ENCODE measurements at places on chromosomes 2 and 18.

- no peak for DNase-seq
These were observed 83.5 kb upstream of the CPO start for GRCh38 chr2:206855585-206856433.

DNA sequence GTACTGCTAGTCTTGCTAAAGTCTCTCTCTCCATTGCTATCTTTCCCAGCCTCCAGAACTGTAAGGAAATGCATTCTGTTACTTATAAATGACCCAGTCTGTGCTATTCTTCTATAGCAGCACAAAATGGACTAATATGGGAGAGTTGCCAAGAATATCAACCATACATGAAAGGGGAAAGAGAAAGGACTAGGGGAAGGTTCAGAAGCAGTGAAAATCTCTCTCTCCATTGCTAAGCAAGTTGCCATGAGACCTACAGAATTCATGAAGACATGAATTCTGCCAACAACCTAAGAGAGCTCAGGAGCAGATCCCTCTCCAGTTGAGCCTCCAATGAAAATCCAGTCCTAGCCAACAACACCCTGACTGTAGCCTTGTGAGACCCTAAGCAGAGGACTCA, 3.6 kb upstream of the TRABD2A start:
- DNase-seq = no peak

- DNase-seq = no peak
These were observed 274.2 kb upstream of the LRRTM4 start for GRCh38 chr2:77796397-77796796.

- no peak for DNase-seq
These were observed 6.6 kb upstream of the OXER1 start for GRCh38 chr2:42770288-42771131.

DNA sequence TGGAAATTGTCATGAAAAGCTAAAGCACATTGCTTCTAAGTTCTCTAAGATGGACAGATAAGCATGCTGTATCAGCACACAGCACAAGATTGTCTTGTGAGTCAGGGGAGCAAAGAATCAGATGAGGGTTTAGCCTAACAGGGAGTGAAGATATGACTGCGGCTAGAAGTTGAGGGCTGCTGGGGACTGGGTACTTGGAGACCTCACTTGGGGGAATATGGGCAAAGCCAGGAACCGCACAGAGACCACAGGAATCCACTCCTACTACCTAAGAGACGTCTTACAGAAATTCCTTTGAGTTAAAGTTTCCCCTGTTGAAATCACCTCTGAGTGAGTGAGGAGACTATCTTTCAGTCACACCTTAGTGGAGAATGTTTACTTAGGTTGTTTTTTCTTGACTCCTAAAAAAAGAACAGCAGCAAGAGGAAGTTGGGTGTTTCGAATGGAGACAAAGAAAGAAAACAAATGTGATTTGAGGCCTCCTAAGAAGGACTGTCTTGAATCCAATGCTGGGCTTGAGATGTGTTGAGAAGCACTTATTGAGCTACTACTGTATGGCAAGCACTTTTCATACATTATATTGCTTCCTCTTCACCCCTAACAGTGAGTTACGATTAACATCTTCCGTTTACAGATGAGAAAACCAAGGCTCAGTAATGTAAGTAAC, 100.7 kb downstream of the ANKRD44 start:
- DNase-seq = peak; percentile 38

DNA sequence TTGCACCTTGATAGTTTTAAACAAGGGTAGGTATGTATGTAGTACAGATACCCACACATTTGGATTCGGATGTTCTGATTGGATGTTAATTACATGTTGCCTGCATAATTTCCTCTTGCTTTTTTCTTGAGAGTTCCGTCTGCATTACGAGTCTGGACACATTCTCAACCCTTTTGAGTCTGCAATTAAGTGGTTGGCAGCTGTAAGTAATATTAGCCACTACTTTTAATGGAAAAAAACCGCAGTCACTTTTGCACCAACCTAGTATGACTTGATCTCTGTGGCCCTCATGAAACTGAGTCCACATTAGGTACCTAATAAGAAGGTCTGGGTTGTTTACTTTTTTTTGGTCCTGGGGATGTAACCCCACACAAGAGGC, 217.3 kb downstream of the VAPA start:
- DNase-seq = no peak
